Endothelial cell (in vitro differentiated cells): ENCODE measurements at places on chromosomes 13 and 19. TPM values are rescaled to one million over a fixed set of nuclear protein-coding genes. Genes with fewer than 3 reads are reported as not detected.

- H3K36me3 ChIP-seq, result no peaks in the 10 kb centered on the region
- H3K4me3 ChIP-seq, result no peak overlapping the region
- no peaks in the 10 kb centered on the region for H3K4me1 ChIP-seq
- DNase-seq, result no peak
- no peaks in the 10 kb centered on the region for H3K27me3 ChIP-seq
Measured at GRCh38 chr13:69595181-69595580, 512.4 kb upstream of the ATXN8OS start.

CABP5 gene
- not detected for total RNA-seq

PSG3 gene
- total RNA-seq, result not detected

PLD3 gene
- 227 TPM for total RNA-seq

DNA sequence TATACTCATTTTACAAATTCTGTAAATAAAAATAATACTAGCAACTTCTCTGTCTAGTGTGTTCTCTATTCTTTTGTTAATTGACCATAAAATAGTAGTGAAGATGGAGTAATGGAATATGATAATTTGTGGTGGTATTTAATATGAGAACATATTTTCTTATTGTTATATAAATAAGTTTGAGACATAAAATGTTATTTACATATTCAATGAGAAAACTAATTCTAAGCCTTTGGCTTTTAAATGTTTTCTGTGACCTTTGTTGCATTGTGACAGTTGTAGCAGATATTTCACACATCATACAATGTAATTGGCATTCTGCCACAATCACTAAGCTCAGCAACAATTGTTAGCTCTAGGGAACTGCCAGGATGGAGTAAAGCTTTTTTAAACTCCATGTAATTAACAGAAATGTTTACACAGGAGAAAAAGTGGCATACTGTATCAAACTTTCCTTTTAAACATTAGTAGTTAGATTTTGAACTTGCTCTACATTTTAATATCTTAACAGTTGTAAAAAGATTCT is 562.1 kb upstream of the PCDH9 start:
- no peak overlapping the region for H3K4me3 ChIP-seq
- no peaks in the 10 kb centered on the region for H3K27me3 ChIP-seq
- no peak overlapping the region for H3K27ac ChIP-seq
- no peak for DNase-seq

ZNF132 gene
- 1.2 TPM for total RNA-seq

GRCh38 chr13:96707146-96707545 is 287.1 kb downstream of the OXGR1 start:
- no peaks in the 10 kb centered on the region for H3K4me1 ChIP-seq
- H3K27ac ChIP-seq, result no peak overlapping the region
- DNase-seq, result no peak
- no peaks in the 10 kb centered on the region for H3K36me3 ChIP-seq

GRCh38 chr13:32904266-32904665 is 112.0 kb upstream of the KL start:
- no peak overlapping the region for H3K4me3 ChIP-seq
- H3K36me3 ChIP-seq, result no peaks in the 10 kb centered on the region
- DNase-seq, result no peak
- H3K4me1 ChIP-seq, result no peaks in the 10 kb centered on the region
- H3K27ac ChIP-seq, result no peak overlapping the region
- peaks cover 3% of the 10 kb centered on the region for H3K27me3 ChIP-seq

EBPL gene
- total RNA-seq, result 59.0 TPM

DNA sequence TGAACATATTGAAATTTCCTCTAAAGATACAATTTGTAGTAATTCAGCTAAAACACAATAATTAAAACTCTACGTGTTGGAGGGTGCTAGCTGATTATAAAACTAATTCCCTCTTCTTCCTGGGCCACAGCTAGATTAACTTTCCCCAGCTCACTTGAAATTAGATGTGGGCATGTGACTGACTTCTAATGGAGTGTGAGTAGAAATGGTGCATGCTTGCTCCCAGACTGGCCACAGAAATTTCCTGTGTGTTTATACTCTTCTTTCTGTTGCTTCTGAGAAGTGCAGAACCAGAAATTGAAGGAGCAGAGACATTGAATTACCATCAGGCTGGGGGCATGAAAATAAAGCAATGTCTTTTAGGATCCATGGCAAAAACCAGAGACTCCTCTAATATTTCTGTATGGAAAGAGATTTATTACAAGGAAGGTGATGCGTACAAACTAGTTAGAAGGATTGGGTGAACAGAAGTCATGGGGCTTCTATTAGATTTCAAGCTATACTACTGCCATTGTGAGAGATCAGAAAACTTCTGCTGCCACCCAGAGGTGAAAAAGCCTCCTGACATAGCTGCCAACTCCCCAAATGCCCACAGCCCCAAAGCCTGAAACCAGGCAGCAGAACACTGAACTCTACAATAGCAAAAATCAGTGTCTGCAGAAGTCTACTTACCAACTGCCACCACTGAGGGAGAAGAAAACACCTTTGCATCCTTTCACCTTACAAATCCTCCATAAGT is 379.2 kb upstream of the MIR17HG start:
- H3K27ac ChIP-seq, result no peak overlapping the region
- H3K27me3 ChIP-seq, result no peaks in the 10 kb centered on the region
- no peaks in the 10 kb centered on the region for H3K4me1 ChIP-seq
- H3K36me3 ChIP-seq, result no peaks in the 10 kb centered on the region
- H3K4me3 ChIP-seq, result no peak overlapping the region

- no peak overlapping the region for H3K4me3 ChIP-seq
- H3K4me1 ChIP-seq, result no peaks in the 10 kb centered on the region
- H3K36me3 ChIP-seq, result no peaks in the 10 kb centered on the region
- no peak for DNase-seq
Measured at GRCh38 chr13:23202383-23202782, 21.6 kb downstream of the SGCG start.
